HFFc6 (cell line): ENCODE measurements at places on chromosomes 7 and 10.
A peak's percentile ranks its signal among the peaks of the same experiment; 100 is the strongest.

DNA sequence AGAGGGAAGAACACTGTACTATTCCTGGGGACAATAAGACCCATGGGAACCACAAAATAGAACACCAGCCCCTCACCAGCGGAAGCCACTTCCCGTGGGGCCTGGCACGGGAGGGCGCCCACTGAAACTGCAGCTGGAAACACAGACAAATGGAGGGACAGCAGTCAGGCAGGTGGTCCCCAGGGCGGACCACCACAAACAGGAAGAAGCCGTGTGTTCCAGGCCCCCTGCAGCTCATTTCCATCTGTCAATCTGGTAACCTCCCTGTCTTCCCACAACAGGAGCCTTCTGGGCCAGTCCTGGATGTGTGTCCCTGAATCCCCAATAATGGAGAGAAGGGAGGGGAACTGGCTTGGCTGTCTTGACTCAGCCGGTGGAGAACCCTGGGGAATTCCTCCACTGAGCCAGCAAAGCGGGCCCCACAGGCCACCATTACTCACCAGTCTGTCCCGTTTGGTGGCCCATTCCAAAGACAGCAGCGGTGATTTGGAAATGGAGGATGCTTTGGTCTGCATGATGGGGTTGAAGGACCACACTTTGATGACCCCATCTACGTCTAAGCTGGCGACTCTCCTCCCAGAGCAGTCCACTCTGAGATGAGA, 16.7 kb downstream of the WDR91 start:
- H3K4me3 ChIP-seq: peak overlapping the region; percentile 71
- no peaks in the 10 kb centered on the region; the same call in none of the 2 replicates for H3K27me3 ChIP-seq
- DNase-seq: no peak
- H3K4me1 ChIP-seq: peaks cover 69% of the 10 kb centered on the region
- H3K36me3 ChIP-seq: peaks cover 66% of the 10 kb centered on the region
- peak overlapping the region; percentile 96 for H3K27ac ChIP-seq

GRCh38 chr7:106717254-106717954, 56.4 kb upstream of the CCDC71L start:
- peaks cover 30% of the 10 kb centered on the region for H3K36me3 ChIP-seq
- H3K27ac ChIP-seq: no peak overlapping the region
- peaks cover 12% of the 10 kb centered on the region for H3K4me1 ChIP-seq

DNA sequence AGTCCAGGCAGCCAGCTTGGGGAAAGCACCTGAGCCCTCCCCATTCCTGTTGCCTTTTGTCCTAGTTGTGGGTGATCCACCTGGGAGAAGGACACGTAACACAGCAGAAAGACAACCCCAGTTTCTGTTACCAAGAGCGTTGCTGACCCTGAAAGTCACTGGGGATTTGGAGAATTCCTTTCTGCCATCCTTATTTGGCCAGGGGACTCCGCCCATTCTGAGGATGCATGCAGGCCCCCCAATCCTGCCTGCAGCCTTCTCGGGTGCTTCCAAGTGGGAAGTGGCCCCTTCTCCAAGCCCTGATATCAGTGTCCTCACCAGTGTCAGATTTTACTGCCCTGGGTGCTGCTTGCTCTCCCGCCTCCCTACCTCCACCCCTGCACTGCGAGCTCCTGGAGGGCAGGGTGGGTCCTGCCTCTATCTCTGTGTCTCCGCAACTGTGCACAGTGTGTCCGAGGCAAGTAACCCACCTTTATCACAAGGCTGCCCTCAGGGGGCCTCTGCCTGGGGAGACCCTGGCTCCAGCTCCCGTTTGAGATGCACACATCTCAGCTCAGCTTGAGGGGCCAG, 9.2 kb upstream of the ADCY1 start:
- H3K4me1 ChIP-seq: no peaks in the 10 kb centered on the region
- H3K36me3 ChIP-seq: no peaks in the 10 kb centered on the region
- H3K27me3 ChIP-seq: peaks cover 17% of the 10 kb centered on the region
- H3K4me3 ChIP-seq: no peak overlapping the region

- no peaks in the 10 kb centered on the region for H3K36me3 ChIP-seq
- no peak overlapping the region for H3K4me3 ChIP-seq
- no peak for DNase-seq
- H3K27ac ChIP-seq: no peak overlapping the region
- no peaks in the 10 kb centered on the region for H3K4me1 ChIP-seq
- no peaks in the 10 kb centered on the region for H3K27me3 ChIP-seq
Measured at GRCh38 chr7:70098133-70098561, 499.9 kb downstream of the AUTS2 start.

DNA sequence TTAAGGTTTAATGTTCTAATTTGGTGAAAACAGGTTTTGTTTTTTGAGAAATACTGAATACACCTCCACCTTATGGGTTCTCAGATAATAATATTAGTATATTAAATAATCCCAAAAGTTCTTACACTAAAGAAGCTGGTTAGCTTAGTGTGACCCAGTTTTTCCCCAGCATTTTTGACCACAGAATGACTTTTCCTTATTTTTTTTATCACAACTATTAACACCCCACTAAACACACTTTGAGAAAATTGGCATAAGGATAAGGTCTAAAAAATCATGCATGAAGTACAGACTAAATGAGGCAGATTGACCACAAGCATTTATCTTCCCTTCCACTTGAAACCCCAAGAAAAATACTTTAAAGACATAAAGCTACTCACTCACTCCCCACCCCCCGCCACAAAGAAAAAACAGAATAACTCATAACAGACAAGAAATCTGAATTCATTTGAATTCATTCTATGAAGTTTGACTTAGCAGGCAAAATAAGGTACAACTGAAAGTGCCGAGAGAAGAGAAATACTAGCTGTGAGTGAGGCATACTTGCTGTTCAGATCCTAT, 49.7 kb upstream of the WNT16 start:
- no peaks in the 10 kb centered on the region for H3K27me3 ChIP-seq
- H3K27ac ChIP-seq: peak overlapping the region; percentile 90
- peaks cover 57% of the 10 kb centered on the region for H3K36me3 ChIP-seq
- peak overlapping the region; percentile 36 for H3K4me3 ChIP-seq
- DNase-seq: no peak

DNA sequence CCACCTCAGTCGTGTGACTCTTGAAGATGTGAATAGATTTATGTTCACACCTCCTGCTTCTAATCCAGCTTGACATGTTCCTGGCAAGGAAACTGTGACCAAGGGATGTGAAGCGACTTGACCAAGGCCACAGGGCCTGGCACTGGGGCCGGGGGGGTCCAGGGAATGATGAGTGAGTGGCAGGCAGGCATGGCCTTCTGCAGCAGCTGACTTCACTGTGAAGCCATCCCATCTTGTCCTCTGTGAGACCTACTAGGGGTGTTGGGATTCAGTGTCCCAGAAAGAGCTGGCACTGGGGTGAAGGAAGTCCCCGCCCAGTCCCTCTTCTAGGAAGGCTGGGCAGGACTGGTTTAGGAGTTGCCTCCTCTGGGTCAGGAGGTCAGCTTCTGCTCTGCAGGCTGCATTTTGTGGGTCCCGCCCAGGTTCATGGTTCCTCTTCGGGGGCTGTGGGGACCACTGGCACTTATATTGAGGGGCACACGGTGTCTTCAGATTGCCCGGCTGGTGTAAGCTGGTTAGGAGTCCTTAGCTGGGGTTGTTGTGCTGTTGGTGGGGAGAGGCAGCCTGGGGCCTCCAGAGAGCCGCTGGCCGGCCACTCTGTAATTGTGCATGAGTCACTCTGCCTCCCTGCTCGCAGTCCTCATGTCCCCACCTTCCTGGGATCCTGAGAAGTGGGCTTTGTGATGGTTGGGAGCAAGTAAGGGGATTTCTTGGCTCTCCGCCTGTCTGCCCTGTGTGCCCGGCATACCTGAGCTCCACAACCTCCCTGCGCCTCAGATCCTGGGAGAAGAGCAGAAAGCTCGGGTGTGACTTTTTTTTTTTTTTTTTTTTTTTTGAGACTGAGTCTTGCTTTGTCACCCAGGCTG, 11.0 kb downstream of the ZMIZ1 start:
- peaks cover 6% of the 10 kb centered on the region; the same call in 1 of the 2 replicates for H3K27me3 ChIP-seq
- DNase-seq: peak; percentile 65
- peaks cover 5% of the 10 kb centered on the region; the same call in 1 of the 2 replicates for H3K36me3 ChIP-seq
- peak overlapping the region; percentile 81 for H3K4me3 ChIP-seq

- peaks cover 14% of the 10 kb centered on the region for H3K36me3 ChIP-seq
- H3K27ac ChIP-seq: no peak overlapping the region
- H3K4me1 ChIP-seq: no peaks in the 10 kb centered on the region
- no peak for DNase-seq
Measured at GRCh38 chr7:99453105-99453504, 12.9 kb downstream of the ATP5MF start.

- peaks cover 37% of the 10 kb centered on the region for H3K4me1 ChIP-seq
- DNase-seq: peak; percentile 65
- no peak overlapping the region; the same call in 1 of the 2 replicates for H3K27ac ChIP-seq
- no peaks in the 10 kb centered on the region for H3K36me3 ChIP-seq
- peaks cover 16% of the 10 kb centered on the region for H3K27me3 ChIP-seq
Measured at GRCh38 chr10:71213127-71213621, 804 bp downstream of the UNC5B start.

DNA sequence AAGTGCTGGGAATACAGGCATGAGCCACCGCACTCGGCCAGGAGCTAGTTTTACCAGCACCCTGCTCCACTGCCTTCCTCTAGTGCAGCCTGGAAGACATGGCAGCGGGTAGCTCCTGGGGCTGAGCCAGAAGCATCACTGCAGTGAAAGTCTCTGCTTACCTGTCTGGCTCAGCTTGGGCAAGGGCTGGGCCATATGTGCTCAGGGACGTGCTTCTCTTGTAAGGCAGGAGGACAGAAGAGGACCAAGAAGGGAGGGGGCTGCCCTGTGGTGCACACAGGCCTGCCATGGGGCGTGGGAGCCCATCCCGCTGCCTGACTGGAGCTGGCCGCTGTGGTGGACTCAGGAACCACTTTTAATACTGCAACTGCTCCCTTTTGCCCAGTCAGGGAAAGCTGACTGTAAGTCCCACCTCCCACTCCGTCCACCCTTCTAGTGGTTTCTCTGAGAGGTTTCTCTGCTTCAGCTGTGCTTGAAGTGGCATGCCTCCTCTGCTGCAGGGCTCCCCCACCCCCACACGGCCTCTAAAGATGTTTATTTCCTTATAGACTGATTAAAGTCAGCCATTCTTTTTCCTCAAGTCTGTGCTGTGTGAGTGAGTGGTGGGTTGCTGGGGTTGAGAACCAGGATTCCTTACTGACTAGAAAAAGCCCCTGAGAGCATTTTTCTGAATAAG, 25.3 kb upstream of the C10orf95 start:
- no peak overlapping the region for H3K4me3 ChIP-seq
- H3K27me3 ChIP-seq: no peaks in the 10 kb centered on the region
- H3K36me3 ChIP-seq: 0 out of 2 replicates have a peak, but pooled peaks cover 6% of the 10 kb centered on the region
- no peak for DNase-seq
- no peaks in the 10 kb centered on the region for H3K4me1 ChIP-seq

DNA sequence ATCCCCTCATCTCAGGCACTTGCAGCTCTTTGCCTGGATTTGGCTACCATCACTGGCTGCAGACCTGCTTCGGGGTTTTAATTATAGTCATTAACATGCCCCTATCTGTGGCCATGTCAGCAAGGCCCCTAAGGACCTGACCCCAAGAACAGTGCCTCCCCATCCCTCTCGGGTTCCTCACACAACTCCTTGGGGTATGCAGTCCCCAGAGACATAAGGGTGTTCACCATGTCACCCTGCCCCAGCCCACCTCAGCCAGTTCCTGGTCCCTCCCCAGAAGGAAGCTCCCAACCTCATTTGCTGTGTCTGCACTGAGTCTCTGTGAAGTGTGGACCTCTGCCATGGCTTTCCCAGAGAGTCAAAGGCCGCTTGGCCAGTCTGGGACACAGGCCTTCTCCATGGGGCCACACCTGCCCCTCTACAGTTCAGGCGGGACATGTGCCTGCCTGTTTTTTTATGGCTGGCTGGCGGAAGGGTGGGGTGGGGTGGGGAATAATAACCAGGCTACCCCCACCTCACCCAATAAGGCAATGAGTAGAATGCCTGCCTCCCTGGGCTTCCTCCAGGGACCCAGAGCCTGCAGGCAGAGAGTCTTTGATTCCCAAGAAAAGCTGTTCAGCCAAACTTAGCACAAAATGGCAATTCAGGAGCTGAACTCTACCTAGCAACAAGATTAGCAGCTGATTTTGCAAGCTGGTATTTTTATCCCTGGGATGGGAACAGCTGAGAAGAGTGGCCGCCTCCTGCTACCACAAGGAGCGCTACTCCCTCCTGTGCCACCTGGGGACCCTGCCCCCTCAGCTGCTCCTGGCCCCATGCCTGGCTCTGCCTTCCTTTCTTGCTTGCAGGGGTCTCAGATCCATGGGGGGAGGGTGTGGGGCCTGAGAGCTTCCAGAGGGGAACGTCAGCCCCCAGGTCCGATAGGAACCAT, 23.7 kb upstream of the CAMK2B start:
- H3K4me1 ChIP-seq: no peaks in the 10 kb centered on the region
- no peaks in the 10 kb centered on the region; the same call in none of the 2 replicates for H3K27me3 ChIP-seq
- H3K27ac ChIP-seq: no peak overlapping the region
- no peak for DNase-seq

DNA sequence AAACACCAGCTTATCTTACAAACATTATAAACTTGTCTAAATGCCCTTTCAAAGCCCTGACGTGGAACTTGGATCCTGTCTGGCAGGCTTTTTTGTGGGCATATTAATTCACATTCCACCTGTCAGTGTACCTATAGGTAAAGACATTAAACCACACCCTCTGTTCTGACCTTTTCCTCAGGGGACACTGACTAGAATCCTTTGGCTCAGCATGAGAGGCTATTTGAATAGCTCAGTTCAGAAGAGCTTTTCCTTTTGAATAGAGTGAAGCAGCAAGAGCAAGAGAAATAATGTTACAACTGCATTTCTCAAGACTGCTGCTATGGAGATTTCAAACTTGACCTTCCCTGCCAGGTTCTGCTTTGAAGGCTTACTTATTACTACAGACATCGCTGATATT, 76.9 kb downstream of the CYP51A1 start:
- no peaks in the 10 kb centered on the region for H3K36me3 ChIP-seq
- no peak overlapping the region for H3K27ac ChIP-seq
- H3K4me1 ChIP-seq: no peaks in the 10 kb centered on the region
- no peaks in the 10 kb centered on the region for H3K27me3 ChIP-seq

- no peak overlapping the region for H3K4me3 ChIP-seq
- no peak overlapping the region for H3K27ac ChIP-seq
- H3K36me3 ChIP-seq: peaks cover 2% of the 10 kb centered on the region
- peaks cover 19% of the 10 kb centered on the region for H3K27me3 ChIP-seq
- H3K4me1 ChIP-seq: peaks cover 49% of the 10 kb centered on the region
- no peak for DNase-seq
Measured at GRCh38 chr10:3399756-3400155, 227.2 kb upstream of the PITRM1 start.

DNA sequence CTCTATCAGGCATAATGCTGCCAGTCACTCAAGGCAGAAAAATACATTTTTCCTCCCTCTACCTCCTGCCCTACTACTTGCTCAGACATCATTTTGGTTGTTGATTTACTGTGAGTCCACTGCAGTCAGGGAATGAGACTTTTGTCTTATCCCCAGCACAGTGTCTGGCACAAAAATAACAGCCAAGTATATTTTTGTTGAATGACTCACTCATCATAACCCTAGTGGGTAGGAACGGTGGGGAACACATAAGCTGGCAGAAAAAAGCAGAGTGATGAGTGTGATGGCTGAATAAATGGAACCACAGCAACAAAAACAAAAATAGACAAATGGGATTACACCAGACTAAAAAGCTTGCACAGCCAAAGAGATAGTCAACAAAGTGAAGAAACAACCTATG, 65.8 kb upstream of the LAMB4 start:
- H3K36me3 ChIP-seq: no peaks in the 10 kb centered on the region
- peaks cover 4% of the 10 kb centered on the region; the same call in 1 of the 2 replicates for H3K27me3 ChIP-seq
- H3K27ac ChIP-seq: no peak overlapping the region
- DNase-seq: peak; percentile 6
- H3K4me3 ChIP-seq: no peak overlapping the region
